PC-3 (cell line): ENCODE measurements at places on chromosomes 7 and 10. TPM values are rescaled to one million over a fixed set of nuclear protein-coding genes. Genes with fewer than 3 reads are reported as not detected.

DNA sequence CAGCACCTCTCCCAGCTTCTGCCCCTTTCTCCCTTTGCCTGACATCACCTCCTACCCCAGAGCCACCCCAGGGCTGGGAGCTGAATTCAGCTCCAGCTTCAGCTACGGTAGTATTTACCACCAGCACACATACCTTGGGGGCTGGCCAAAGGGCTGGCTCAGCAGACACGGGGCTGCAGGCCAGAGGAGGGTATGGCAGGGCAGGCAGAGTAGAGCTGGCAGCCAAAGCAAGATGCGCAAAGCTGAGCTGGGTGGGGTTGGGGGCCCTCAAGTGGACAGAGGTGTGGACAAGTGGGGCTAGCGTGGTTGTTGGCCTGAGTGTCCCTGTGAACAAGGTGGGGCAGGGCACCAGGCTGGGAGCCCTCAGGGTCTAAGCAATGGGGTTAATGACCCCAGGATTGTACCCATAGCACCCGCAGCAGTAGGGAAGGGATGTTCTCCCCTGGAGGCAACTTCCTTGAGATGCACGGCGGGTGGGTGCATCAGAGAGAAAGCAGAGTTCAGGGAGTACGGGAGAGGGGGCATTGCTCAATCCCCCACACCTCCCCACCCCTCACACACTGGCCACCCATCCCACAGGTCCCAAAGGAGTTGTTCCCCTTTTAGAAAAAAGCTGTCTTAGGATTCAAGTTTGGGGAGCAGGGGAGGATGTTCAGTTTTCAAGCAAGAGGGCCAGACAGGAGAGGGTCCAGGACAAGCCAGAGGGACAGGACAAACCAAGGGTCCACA, 8.0 kb downstream of the VSIR start:
- DNase-seq = peak; percentile 13

DNA sequence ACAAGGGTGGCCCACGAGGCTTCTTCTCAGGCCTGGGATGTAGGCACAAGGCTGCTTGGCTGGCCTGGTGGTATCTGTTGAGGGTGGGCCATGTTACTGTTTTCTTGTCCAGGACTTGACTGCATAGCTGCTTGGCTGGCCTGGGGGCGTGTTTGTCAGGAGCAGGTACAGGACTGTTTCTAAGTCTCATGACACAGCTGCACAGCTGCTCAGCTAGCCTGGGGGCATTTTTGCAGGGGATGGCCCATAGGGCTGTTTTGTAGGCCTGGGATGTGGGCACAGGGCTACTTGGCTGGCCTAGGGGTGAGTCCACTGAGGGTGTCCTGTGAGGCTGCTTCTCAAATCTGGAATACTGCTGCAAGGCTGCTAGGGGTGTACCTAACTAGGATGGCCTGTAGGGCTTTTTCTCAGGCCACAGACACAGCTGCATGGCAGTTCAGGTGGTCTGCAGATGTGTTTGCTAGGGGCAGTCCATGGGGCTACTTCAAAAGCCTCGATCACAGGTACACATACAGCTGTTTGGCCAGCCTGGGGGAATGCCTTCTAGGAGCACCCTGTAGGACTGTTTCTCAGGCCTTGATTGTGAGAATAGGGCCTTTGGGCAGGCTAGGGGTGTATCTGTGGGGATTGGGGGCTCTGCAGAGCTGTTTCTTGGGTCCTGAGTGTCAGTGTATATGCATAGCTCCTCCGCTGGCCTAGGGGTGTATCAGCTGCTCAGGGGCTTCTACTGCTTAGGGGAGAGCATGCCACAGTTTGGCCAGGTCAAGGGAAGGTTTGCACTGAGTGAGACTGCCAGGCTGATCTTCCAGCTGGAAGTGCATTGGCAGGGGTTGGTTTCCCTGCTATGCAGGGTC, 26.6 kb upstream of the PLA2G12B start:
- DNase-seq = no peak

- peak; percentile 34 for DNase-seq
Observed at GRCh38 chr10:44397476-44398225, 12.8 kb upstream of the CXCL12 start.

STARD3NL gene
- total RNA-seq = 32.7 and 37.4 TPM in 2 replicates

MMRN2 gene
- 1.9 and 6.7 TPM in 2 replicates for total RNA-seq

DNA sequence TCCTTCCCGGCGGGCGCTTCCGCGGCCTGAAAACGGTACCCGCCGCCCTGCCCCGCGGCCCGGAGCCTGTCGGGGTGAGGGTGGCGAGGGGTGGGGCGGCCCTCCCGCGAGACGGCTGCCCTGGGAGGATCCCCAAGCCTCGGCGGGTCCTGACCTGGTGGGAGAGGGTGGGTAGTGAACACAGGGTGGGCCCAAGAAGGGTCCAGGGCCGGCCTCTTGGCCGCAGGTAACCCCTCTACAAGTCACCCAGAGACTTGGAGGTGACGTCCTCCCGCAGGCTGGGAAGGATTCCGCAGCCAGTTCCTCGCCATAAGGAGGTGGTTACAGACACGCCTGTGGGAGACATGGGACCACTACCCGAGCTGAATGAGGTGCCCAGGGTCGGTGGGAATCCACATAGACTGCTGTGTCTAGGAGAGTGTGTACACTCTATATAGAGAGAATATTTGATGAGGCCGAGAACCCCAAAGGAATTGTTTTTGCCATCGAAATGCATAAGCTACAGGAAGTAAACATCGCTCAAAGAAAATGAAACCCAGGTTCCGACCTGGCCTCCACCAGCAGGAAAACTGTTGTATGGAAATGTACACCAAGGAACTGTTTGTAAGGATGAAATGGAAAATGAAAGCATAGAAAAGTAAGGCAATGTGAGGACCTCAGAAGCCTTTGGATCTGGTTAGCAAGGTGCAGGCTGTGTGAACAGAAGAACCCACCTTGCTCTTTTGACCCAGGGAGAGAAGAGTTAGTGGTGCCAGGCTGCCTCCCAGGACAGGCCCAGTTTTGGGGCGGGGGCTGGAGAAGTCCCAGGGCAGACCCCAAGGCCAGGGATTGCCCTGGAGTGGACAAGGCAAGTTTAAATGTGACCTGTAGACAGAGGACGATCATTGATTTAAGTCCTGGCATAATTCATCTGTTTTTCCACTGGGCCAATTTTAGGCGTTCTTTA, 659 bp downstream of the OPTN start:
- peak; percentile 14 for DNase-seq

SLC13A1 gene
- not detected in 2 replicates for total RNA-seq

ELN gene
- 0.07 TPM in 1 of 2 replicates, not detected in the other for total RNA-seq

GRCh38 chr7:48976253-48976652, 51.9 kb downstream of the CDC14C start:
- DNase-seq = no peak

ERVW-1 gene
- total RNA-seq = not detected in 2 replicates

DPP6 gene
- not detected in 2 replicates for total RNA-seq

DNA sequence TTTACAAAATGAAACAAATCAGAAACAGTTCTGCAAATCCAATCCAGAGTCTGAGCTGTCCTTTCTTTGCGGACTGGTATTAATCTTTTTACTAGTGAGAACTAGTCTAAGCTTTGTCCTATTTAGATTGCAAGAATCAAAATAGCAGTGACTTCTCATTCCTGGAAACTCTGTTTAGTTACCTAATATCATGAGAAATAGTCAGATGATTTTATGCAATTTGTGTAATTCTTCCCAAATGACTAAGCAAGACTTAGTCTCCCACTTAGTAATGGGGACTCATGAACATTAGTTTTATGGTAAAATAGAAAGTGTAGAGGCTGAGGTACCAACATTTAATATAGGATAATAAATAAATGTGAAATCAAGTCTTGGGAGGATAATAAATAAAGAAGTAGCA, 341.3 kb downstream of the DNAJB9 start:
- DNase-seq = no peak

DNA sequence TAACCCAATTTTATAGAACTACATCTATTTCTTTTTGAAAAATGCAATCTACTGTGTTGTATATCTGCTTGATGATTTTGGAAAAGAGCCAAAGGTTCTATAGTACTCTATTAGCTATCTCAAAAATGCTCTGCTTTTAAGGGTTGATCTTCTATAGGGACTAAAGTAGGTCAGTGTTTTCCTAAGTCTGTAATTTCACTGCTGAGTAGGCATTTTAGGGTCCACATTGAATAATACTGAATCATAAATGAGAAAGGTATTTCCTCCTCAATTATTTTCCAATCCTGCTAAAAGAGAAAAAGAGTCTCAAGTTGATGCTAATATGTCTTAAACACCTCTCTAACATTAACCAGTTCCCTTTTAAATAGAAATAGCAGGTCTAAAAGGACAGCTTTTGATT, 244.2 kb downstream of the LHFPL3 start:
- no peak for DNase-seq
